ENCODE measurements at places on chromosomes 1 and 21.
A peak's percentile ranks its signal among the peaks of the same experiment; 100 is the strongest.

- no peak for DNase-seq
Measured at GRCh38 chr1:223137455-223138085, 5.5 kb downstream of the TLR5 start.

GRCh38 chr1:81681601-81682266 is 119.0 kb upstream of the ADGRL2 start:
- DNase-seq, result no peak

- DNase-seq, result no peak
Measured at GRCh38 chr21:29638761-29639327, 301.0 kb downstream of the GRIK1 start.

- peak; percentile 41 for DNase-seq
Measured at GRCh38 chr1:230268371-230269170, 157.6 kb downstream of the PGBD5 start.

DNA sequence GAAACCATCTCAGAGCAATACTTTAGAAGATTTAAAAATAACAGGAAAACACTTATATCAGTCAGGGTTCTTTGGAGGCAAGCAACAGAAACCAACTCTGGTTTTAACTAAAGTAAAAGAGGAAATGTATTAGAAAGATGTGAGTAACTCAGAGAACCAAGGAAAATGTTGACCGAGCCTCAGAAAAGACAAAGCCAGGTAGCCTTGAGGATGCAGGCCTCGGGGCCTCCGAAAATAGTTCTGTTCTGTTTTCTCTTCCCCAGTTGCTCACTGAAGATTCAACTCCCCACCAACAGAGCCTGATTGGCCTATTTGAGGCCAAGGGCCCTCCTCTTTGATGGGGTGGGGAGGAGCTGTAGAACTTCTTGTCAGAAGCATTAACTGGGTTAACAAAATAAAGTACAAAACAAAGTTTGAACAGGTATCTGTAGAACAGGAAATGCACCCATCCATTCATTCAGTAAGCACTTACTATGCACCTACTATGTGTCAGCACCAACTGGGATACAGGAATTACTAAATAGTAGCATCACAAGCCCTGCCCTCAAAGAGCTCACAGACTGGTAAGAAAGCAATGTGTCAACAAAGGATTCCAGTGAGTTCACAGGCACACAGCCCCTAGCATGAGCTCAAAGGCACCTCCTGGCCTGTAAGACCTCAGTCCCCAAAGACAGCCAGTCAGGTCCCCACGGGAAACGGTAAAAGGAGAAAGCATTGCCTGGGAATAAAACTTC is 12.6 kb downstream of the SLAMF8 start:
- no peak for DNase-seq

- no peak for DNase-seq
Measured at GRCh38 chr21:44929242-44929798, 8.6 kb upstream of the ITGB2 start.

DNA sequence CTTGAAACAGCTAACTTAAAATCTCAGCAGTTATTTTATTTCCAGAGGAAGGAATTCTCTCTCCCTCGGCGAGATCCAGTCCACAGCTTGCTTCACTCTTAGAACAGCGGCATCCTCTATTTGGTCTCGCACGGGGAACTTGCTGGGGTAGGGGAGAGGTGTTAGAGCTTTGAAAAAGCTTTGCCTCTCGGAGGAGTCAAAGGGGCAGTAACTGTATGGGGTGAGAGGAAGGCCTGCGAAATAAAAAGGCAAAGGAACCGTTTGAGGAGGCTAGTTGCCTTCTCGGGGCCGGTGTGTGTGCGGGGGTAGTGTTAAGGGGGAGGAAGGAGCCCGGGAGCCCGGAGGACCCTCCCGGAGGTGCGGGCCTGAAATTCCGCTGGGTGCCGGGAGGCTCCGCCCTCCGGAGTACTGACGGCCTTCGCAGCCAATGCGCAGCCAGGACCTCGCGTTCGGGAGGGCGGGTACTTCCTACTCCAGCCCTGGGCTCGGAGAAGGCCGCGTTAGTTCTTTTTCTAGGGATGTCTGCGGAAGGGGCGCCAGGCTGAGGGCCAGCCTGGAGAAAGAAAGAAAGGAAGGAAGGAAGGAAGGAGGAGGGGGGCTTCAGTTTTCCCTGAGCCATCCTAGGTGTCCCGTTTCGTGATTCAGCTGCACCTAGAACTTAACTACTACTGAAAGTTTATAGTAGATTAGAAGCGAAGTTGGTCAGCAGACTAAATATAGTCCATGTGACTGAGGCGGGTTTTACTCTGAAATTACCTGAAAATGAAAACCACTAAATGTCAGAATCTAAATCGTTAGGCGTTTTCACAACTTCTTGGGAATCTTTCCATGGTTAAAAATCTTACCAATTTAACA is 2.2 kb downstream of the NEK7 start:
- peak; percentile 69 for DNase-seq

GRCh38 chr21:46325073-46325912 is 1.3 kb downstream of the PCNT start:
- DNase-seq, result no peak

GRCh38 chr1:28172713-28173150 is 3.8 kb downstream of the PTAFR start:
- DNase-seq, result no peak

DNA sequence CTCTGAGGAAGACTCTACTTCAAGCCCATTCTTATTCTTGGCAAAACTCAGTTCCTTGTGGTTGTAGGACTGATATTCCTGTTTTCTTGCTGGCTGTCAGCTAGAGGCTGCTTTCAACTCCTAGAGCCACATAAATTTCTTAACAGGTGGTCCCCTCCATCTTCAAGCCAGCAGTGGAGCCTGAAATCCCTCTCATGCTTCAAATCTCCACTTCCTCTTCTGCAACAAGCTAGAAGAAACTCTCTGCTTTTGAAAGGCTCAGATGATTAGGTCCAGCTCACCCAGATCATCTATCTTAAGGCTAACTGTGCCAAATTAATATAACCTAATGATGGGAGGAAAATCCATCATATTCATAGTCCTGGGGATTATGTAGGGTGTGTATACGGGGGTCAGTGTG is 43.2 kb upstream of the CD34 start:
- DNase-seq, result no peak

GRCh38 chr1:60621368-60621851 is 461.0 kb upstream of the NFIA start:
- no peak for DNase-seq

DNA sequence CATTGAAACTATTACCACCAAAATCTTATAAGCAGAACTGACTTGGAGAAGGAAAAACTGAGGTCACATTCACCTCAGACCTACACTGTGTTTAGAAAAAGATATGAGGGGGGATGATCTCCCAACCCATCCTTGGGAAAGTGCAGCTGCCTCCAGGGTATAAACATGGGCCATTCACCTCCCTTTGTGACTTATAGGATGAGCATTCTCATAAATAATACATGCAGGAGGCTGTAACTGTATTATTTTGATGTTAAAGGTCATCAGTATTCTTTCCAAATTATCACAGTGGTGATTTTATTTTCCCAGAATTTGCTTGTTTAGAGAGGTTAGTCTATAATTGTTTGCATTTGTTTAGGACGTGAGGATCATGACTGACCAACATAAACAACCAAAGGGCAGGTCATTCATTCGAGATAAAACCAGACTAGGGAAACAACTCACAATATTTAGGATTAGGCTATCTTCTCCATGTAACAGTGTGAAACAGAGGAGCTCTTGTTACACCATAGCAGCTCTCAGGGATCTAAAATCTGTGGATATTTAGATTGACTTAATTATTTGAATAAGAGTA is 109.2 kb upstream of the NR5A2 start:
- no peak for DNase-seq

DNA sequence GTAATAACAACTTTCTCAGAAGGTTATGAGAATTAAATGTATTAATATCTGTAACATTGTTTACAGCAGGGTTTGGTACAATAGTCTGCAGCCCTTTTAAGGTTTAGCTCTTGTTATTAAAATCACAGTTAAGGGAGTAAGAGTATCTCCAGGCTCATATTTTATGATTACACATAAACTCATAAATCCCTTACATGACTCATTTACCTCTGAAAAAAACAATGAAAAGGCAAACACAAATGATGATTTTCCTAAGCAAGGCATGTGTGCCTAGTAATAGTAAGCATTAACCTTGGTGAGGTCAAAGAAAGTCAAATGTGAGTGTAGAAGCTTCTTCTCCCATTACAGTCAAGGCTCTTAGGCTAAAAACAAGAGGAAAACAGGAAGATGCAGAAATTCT is 84.5 kb upstream of the ADGRL4 start:
- DNase-seq, result no peak

DNA sequence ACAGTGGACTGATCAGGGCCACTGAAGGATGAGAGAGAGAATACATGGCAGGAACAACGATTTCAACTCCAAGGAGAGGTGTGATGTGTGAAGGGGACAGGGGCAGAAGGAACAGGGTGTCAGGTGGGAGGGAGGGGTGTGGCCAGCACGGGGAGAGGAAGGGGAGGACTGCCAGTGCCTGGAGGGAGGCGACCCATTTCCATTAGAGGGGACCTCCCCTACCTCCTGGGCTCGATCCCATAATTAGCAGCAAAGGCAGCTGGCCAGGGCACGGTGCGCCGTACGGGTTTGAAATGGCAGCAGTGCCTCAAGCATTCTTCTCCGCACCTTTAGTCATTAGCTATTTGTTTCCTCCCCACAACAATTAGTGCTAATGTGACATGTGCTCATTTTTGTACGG is 22.7 kb downstream of the CRYAA start:
- no peak for DNase-seq

GRCh38 chr1:244821134-244821533 is 14.3 kb upstream of the COX20 start:
- no peak for DNase-seq

DNA sequence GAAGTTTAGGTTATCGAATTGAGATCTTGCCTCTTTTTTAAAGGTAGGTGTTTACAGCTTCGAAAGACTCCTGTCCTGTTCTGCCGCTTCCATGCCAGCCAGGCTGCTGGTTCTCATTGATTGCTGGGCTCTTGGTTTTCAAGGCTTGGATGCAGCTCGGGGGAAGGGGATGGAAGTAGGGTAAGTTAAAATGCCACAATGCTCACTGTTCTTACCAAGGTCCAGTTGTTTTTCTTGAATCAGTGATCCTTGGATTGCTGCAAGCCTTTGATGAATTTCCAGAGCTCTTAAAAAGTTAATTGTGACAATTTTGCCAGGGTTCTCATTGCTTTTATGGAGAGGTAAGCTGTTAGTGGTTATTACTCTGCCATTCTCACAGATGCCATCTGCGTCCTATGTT is 74.9 kb downstream of the PCBP3 start:
- no peak for DNase-seq

DNA sequence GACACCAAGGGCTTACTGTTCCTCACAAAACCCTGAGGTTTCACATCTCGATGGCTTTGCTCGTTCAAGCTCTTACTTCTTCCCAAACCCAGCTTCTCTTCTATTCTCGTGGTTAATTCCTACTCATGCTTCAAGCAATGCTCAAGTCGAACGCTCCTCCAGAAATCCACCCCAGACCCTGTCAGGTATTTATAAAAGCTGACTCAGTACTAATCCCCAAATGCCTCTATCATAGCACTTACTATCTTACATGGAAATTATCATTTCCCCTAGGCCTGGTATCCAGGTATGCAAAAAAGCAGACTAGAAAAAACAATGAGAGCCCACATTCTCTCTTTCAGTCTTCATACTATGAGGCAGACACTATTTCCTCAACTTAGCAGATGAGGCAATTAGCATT is 6.3 kb downstream of the EBNA1BP2 start:
- no peak for DNase-seq

GRCh38 chr1:16981269-16981849 is 939 bp upstream of the MFAP2 start:
- peak; percentile 74 for DNase-seq

GRCh38 chr1:19735440-19736127 is 64.1 kb downstream of the TMCO4 start:
- no peak for DNase-seq

DNA sequence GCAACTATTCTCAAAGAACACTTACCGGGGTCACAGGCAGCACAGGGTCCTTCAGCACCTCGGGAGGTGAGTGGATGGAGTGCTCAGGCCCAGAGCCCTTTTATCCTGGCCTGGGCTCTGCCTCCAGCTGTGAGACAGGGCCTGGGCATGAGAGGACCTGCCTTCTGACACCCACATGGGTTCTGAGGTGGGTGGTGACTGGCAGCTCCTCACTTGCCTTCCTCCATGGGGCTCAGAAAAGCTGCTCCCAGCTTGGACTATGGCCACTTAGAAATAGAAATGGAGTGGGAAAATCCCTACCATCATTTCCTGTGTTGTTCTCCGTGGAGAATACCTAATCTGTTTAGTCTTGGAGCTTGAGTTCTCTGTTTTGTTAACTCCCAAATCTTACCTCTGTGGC is at the start of gene LCE1C:
Gene LCE1C (minus strand): TSS at position 76 of the 400 bp plus-strand sequence. CDS start 1,173 bp downstream, outside the sequence.
- DNase-seq, result no peak

DNA sequence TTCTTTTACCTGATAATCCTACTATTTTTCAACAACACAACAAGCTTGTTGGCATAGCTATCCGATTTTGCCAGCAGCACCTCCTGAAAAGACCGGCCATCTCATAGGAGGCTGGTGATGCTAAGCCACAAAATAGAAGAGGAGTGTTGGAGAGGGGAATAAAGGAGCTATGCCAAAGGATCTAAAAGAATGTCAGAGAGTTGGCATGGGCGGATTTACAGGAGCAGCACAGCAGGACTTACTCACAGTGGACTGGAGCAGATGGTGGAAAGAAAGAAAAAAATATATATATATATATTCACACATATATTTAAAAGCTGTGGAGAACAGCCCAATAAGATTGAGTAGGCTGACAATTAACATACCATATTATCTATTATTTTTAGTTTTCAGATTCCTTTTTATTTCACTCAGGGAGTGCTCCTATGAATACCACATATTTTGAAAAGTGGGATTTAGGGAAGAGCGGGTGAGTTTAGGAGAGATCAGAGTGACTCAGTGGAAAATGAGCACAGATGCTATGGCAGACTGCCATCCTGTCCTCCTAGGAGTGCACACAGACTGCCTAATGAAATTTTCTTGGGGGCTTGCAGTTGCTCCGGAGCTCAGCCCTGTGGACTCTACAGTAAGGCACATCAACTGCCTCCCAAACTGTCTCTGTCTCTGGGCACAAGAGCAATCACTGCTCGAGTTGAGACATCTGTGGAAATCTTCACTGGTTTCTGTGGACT is 394.4 kb upstream of the CHRM3 start:
- no peak for DNase-seq

DNA sequence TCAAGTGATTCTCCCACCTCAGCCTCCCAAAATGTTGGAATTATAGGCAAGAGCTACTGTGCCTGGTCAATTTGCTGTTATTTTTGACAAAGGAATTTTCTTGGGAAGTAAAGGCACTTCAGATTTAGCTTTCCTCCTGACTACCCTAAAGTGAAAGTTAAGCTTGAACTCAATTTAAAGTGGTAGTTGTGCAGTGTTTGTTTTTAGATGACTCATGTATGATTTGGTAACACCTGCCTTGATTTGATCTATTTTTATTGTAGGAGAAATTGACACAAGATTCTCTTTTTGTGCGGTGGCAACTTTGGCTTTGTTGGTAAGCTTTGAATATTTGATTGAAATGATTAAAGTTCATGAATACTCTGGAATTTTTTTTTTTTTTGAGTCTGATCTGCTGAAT is 5.0 kb downstream of the RABGGTB start:
- no peak for DNase-seq

All from kidney epithelial cell (primary cell).